Liver (tissue), 10 donors: ENCODE measurements at places on chromosomes 1 and 21.

GRCh38 chr1:59752556-59753414, 62.0 kb upstream of the HOOK1 start:
- no peak for DNase-seq

DNA sequence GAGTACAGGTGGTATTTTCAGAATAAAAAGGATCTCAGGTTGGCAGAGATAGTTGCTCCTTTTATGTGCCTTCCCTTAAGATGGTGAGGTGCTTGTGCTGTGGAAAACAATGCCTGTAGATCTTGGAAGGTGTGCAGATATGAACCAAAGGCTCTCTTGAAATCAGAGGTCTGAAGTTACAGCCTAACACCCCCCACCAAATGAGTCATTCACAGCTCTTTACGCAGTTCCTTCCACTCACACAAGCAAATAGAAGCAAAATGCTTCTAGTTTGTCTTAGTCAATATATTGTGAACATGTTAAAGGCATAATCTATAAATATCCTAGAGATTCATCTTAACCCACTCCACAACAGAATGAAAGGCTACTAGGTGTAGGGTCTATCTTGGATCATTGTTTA, 128.9 kb upstream of the NR5A2 start:
- DNase-seq = no peak

DNA sequence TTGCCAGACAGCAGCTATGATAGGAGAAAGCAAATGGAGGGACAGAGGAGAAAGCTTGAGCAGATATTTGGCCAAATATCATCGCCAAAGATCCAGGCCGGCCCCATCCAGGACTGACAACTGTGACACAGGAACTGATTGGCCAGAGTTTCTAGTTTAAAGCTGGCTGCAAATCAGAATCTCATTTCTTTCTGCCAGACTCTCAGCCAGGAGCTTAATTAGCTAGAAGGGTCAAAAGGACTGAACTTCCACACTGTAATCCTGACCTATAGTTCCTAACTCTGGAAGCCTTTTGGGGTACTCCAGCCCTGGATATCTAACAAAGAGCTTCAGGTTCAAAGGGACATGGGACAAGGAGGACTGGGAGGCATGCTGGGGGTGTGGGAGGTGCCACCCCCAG, 106.7 kb upstream of the GNG12 start:
- DNase-seq = no peak

GRCh38 chr1:45685308-45686014, 872 bp downstream of the GPBP1L1 start:
- DNase-seq = no peak

DNA sequence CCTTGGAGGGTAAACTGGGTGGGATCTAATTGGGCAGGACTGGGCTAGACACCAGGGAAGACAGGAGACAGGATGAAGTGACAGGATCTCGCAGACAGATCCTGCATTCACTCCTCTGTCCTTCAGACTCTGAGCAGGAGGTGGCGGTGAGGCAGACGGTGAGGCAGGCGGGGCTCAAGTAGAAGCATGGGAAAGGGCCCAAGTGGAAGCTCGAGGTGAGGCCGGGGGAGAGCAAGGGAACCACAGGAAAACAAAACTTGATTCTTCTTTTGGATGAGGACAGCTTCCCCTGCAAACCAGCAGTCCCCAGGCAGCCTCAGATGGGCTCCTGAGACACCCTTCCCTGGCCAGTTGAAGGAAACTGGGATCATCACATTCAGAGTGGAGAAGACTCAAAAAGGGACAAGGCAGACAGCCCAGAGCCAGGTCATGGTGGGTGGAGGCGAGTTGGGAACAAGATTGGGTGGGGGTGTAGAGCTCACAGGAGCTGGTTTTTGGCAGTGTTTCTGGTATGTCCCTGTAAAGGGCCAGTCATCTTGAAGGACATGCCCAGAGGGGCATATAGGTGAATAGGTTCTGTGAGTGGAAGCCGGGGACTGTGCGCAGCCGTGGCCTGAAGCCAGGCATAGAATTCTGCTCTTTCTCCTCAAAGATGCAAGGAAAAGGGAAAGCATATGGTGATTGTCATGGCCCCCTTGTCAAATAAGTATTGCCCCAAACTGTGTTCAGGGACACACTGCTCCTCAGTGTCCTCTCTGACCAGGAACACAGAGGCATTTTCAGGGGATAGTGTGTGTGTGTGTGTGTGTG, 18.0 kb downstream of the INKA2 start:
- no peak for DNase-seq
